Erythroblast (primary cell): ENCODE measurements at places on chromosomes 4 and X.

DNA sequence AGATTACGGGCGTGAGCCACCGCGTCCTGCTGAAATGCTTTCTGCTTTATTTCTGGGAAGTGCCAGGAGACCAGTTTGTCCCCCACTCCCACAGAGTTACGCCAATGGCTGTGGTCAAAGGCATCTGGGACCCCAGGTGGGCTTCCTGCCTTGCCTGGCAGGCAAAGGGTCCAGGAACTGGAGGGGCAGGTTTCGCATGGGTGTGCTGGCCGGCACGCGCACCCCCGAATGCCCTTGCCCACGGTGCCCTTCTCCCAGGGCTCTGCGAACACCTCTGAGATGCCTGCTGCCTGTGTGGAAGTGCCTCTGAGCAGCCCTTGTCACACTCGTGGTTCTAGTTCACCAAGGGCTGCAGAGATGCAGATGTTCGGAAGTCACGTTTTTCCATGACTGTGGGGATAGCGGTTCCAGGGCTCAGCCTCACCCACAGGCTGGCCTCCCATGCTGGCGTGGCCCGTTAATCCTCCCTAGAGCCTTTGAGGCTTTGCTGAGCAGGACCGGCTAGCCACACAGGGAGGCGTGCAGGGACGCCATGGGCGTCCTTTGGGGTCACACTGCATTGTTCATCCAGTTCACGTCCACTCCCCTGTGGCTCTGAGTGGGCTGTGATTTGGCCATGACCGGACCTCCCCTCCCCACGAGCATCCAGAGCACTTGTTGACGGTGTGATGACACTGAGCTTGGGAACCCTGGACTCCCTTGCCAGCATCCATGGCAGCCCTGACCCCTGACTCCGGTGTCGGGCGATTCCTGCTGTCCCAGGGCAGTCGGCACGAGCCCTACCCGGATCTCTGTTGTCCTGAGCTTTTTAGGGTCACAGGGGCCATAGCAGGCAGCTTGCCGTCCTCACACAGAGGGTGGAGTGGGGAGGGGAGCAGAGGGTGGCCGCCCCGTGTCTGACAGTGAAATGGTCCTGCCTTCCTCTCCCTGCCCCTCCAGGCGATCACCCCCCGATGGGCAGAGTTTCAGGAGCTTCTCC, 12.7 kb upstream of the ADD1 start:
- no peak for DNase-seq

DNA sequence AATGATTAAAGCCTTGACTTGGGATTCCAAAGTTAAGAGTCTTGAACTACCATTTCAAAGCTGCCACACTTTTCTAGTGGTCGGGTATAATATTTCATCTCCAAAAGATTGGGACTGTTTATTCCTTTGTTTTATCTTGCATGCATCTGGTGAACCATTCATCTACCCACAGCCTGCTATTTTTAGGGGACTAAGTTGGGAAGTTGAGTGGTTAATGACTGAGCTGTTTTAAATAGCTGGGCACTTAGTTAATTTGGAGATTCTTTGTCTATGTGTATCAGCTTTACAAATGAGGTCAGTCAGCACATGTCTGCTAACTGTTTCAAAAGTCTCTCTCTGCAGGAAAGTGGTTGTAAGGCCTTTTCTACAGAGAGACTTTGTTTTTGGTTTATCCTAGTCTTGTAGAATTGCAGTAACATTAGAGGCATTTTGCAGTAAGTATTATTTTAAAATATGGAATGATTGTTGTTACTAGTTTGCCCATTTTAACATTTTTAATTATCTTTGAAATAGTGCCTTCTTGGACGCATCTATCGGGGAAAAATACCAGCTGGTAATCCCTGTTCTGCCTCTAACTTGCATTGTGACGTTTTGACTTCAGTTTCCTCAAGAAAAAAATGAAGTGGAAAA, 8.2 kb downstream of the BMP2K start:
- DNase-seq: no peak

DNA sequence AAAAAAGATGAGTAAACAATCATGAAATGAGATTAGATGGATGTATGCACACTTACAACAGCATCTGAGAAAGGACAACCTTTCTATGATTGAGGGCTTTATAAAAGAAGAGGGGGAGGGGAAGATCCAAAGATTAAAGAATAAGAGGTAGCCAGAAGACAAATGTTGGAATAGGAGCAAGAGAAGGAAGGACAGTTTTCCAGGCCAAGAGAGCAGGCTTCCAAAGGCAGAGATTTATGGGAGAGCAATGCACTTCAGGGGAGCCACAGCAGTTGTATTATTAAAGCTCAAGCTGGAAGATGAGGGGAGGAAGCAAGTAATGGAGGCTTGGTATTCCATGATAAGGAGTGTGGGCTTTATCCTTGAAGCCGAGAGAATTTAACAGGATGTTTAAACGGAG, 110.3 kb upstream of the PTPN13 start:
- DNase-seq: no peak

GRCh38 chr4:112516471-112517066, 589 bp upstream of the NEUROG2 start:
- DNase-seq: peak; percentile 11

- no peak for DNase-seq
Measured at GRCh38 chr4:116515959-116516358, 569.4 kb downstream of the TRAM1L1 start.

DNA sequence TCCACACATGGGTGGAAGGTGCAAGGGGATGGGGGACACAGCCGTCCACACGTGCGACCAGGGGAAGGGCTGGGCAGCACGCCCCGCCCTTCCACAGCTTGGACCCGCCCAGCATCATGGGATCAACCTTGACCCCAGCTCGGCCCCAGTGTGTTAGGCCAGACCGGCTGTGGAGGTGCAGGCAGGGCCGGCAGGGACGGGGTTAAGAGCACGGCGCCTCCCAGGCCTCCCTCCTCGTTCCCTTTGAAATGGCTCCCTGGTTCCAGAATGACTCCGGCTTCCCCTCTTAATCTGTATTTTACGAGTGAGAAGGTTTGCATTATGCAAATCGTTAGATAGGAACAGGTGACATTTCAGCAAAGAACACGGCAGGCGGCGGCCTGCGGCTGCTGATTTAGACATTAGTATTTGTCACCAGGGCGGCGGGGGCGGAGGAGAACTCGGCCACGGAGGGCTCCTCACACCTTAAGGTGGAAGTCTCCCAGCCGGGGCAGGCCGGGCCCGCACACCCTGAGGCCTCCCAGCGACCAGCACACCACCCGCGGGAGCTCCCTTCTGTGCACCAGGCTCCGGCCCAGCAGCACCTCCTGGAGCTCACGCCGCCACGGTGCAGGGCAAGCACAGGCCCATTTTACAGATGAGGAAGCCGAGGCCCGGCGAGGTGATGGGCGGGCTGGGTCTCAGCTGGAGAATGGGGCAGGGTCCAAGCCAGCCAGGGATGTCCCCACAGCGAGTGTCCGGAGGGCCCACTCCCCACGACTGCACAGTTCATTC, 116.1 kb downstream of the FAM53A start:
- no peak for DNase-seq

DNA sequence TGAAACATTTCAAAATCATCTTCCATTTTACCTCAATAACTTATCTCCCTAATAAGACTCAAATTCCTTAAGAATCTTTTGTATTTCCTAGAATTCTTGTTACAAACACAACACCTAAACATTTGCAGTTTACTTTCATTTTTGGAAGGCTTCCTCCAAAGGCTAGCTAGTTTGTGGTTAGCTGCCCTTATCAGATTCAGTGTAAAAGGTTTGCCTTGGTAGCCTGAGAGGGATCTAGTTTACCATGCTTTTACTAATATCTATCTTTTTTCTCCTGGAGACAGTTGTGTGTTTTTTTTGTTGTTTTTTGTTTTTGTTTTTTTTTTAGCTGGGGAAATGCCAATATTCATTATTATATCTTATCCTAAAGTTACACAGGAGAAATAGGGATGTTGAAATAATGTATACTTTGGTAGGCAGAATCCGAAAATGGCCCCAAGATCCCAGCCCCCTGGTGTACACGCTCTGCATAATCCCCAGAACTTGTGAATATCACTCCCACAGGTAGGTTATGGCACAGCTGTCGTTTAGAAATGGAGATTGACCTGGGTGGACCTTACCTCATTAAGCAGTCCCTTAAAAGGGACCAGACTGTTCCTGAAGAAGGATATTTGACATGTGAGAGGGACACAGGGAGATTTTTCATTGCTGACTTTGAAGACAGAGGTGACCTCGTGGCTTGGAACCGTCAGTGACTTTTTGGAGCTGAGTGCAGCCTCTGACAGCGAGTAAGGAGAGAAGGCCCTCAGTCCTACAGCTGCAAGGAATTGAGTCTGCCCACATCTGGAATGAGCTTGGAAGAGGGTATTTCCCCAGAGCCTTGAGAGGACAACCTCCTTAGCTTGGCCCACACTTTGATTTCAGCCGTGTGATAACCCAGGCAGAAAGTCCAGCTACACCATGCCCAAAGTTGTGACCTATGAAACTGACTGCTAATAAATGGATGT, 33.4 kb downstream of the SEPTIN11 start:
- peak; percentile 61 for DNase-seq

DNA sequence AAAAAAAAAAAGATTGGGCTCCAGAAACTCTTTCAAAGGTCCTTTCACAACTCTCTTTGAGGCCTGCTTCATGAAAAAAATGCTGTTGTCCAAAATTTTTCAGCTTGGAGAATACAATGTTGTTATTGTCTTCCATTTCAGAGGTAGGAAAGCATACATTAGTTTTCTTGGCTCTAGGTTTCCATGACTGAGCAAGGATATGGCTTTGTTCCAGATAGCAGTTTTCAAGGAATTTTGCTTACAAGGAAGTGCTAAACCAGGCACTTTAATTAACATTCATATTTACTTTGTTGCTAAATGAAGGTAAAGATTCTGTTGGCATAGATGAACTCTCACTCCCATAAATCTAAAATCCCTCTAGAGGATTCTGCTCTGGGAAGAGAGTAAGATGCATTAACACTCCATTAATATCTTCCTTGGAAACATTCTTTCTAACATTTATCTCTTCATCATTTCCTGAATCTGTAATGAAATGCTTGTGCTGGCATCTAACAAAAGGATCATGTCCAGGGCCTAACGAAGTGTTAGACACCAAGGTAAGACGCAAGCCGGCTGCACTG, 118.4 kb downstream of the COL25A1 start:
- no peak for DNase-seq

GRCh38 chr4:186137196-186137794, 32.8 kb downstream of the FAM149A start:
- DNase-seq: peak; percentile 5

DNA sequence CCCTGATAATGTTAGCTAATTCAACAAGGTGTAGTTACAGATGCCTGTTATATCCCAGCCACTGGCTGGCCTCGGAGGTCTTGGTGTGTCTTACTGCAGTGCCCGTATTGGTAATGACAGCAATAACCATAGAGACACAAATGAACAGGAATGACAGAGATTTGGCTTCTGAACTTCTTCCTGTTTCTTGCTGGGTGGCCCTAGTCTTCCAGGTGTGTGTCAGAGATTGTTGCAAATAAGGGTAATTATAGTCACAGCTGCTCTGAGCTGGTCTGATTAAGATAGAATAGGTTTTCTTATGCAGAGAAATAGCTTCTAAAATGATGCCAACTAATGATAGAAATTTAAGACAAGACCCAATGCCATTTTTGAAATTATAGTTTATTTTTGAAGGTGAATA, 64.1 kb upstream of the MAD2L1 start:
- no peak for DNase-seq

DNA sequence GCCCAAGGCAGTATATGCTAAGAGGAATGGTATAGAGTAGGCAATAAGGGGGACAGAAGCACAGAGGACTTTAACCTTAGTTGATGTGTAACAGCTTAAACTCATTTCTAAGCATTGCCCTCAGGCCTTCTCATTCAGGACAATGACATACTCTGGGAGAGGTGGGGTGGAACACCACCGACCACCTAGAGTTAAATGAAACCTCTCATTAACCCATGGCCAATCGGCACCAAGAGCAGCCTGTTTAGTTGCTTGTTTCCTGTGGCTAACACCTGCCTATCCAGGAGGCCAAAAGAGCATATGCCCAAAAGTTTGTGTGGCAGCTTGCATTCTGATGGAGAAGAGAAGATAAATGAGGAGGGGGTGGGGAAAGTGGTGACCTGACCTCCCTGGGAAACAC, 88.7 kb upstream of the PLAC1 start:
- no peak for DNase-seq

DNA sequence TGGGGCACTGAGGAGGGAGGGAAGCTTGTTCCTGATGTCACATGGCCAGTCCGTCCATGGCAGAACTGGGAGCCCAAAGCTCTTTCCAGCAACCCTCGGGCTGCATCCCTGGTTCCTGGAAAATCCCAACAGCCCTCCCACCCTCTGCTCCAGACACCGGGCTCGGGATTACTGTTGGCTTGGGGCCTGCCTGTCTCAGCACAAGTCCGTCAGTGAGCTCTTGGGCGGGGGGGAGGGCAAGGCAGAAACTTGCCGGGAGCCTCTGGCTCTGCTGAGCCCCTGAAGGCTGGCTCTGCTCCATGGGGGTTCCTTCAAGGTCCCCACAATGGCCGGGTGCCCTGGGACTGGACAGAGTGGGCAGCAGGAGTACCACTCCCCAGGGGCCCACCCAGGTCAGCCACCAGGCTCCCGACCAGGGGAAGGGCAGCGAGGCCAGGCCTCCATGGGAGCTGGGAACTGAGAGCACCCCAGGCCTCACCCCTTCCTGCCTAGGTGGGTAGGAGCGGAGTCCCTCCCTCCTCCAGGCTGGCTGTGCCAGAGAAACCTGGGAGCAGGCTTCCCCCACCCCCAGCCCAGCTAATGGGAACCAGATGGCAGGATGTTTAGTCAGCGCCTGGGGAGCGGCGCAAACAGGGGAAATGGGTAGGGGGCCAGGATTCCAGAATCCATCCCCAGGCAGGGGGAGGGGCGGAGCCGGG, 6.4 kb upstream of the HAUS7 start:
- DNase-seq: no peak

DNA sequence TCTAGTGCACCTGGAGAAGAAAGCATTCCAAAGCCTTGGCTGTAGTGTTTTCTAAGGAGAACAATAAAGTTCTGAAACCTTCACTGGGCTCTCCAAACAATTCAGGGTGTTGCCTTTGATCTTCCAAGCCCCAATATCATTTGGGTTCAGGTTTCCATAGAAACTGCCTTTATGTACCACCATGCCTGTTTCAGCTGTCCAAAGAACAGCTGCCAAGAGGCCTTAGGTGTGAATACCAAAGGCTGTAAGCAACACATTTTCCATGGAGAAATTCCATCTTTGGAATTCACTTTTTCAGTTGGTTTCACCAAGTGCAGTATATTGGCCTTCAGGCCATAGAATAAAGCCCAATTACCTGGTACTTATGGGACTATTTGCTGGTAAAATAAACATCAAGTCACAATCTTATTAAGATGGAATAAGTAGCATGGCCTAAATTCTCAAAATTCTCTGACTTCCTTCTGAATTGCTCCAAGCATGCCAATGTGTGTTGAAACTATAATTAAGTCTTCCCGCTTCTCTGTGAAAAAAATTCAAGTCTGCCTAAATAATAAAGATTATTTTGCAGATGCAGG, 61.9 kb downstream of the COX18 start:
- DNase-seq: no peak

DNA sequence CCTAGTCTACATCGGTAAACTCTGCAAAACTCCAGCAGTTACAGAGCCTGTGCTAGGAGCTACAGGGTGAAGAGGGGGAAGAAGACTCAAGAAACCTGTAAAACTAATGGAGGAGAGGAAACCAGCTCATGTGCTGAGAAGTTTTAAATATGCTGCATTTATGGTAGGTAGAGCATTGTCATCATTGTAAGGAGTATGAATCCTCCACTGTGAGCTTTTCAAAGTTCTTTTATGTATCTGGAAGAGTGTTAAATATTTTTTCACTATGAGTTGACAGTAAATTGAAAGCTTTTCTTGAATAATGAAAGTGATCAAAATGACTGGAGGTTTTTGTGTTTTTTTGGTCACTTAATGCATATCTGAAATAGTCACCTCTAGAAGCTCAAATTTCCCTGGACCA, 46.2 kb downstream of the SEPTIN11 start:
- DNase-seq: no peak
